ENCODE measurements at places on chromosomes 1 and 21. TPM values are rescaled to one million over a fixed set of nuclear protein-coding genes. Genes with fewer than 3 reads are reported as not detected.

DNA sequence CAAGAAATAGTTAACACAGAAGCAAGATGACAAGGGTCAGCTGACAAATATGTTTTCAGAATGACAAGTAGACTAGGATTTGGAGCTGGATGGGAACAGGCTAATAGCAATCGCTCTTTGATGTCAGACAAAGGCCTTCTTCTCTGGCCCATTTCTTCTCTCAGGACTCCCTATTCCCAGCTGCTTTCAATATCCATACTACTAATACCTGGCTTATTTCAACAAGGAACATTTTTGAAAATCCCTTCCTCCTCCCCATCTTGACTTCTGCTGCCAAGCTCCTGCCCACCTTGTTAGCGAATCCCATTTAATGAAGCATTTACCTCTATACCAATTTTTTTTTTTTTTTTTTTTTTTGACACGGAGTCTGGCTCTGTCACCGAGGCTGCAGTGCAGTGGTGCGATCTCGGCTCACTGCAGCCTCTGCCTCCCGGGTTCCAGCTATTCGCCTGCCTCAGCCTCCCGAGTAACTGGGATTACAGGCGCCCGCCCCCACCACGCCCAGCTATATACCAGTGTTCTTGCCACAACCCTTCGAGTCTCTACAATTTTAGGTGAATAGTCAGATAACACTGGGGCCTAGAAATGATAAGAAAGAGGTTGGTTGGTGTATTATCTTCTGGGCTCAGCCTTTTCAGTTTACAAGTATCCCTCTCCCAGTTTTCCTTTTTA is 68.4 kb downstream of the MACF1 start:
- DNase-seq: no peak

DNA sequence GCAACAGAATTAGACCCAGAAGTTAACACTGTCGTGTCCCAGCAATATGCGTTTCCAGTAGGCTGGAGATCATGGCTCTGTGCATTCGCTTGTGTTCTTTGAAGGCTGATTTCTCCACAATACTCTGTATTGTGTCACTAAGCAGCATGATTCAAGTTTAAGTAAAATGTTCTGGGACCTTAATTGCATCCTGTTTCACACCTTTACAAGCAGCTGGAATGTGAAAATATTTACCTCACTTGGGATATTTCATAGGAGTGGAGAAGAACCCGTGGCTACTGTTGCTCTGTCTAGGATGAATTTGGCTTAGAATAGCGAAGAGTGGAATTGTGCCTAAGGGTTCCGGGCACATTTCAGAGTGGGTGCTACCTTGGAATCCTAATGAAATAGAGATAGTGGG is 6.3 kb downstream of the PTGFRN start:
- DNase-seq: no peak

- DNase-seq: no peak
Observed at GRCh38 chr1:145889722-145890121, 4.1 kb upstream of the ANKRD35 start.

GRCh38 chr1:56202796-56203492 is 376.4 kb downstream of the PLPP3 start:
- no peak for DNase-seq

- DNase-seq: no peak
Observed at GRCh38 chr1:211625040-211625439, 46.1 kb upstream of the SLC30A1 start.

- DNase-seq: no peak
Observed at GRCh38 chr1:104266612-104267011, 516.9 kb downstream of the AMY1C start.

DNA sequence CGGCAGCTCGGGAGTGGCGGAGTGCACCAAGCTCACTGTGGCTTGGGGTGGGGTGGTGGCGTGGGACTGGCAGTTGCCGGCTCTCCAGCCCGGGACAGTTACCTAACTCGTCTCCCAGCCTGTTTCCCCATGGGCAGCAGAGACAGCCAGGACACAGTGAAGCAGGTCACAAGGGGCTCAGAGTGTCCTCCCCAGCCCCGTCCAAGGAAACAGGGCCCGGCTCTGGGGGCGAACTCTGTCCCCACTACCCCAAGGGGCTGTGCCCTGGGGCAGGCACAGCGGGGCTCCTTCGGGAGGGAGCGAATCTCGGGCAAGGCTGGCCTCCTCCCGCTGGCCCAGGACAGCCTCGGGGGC is 759 bp downstream of the GPR157 start:
- no peak for DNase-seq

SNX27 gene
- polyA plus RNA-seq: 29.5 TPM

ASTN1 gene
- 1.4 TPM for polyA plus RNA-seq

VSIG8 gene
- 0.17 TPM for polyA plus RNA-seq

CITED4 gene
- polyA plus RNA-seq: 2.4 TPM
